ENCODE measurements at places on chromosomes 11 and 22. TPM values are rescaled to one million over a fixed set of nuclear protein-coding genes. Genes with fewer than 3 reads are reported as not detected.
A peak's percentile ranks its signal among the peaks of the same experiment; 100 is the strongest.

GRCh38 chr11:109945626-109946321 lies 147.4 kb upstream of the ZC3H12C start:
- H3K27me3 ChIP-seq, result no peaks in the 10 kb centered on the region
- H3K36me3 ChIP-seq, result no peaks in the 10 kb centered on the region
- H3K4me1 ChIP-seq, result peaks cover 19% of the 10 kb centered on the region
- H3K4me3 ChIP-seq, result no peak overlapping the region

DNA sequence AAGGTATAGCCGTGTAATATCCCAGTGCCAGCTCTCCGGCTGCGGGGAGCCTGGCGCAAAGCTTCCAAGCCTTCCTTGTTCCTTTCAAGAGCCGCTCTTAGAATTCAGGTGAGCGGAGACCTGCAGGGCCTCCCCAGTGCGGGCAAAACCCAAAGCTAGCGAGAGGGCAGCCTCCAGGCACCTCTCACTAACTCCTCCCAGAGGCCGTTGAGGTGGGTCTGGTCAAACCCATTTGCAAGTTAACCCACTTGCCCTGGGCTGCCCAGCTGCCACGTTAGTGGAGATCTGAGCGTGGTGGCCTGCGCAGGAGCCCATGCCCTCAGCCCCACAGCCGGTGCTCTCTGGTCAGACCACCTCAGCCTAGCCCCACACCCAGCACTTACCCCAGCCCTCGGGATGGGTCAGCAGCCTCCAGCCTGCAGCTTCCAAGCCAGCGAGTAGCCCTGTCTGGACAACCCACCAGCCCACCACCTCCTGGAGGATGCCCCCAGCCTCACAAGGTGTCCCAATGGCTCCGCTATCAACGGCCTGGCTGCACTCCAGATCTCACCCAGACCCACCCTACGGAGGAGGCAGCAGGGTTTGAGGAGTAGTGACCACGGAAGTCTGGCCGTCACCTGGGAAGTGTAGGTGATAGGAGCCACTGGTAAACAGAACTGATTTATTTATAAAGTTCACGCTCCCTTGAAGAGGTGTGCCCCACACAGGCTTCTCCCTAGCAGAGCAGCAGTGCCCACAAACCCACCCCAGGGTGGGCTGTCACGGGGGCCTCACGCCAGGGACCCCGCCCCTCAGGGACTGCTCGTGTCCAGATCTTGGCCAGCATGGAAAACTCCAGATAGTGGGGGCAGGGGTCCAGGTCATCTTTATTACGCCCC lies 2.3 kb downstream of the ASCL2 start:
- H3K27ac ChIP-seq, result no peak overlapping the region
- DNase-seq, result no peak
- H3K27me3 ChIP-seq, result peaks cover 37% of the 10 kb centered on the region

GRCh38 chr11:17653611-17654010 lies 65.8 kb upstream of the MYOD1 start:
- H3K4me3 ChIP-seq, result no peak overlapping the region
- H3K36me3 ChIP-seq, result no peaks in the 10 kb centered on the region

- no peak for DNase-seq
- H3K27me3 ChIP-seq, result no peaks in the 10 kb centered on the region
Measured at GRCh38 chr11:46718155-46719019, 626 bp upstream of the F2 start.

- peak overlapping the region; percentile 17 for H3K4me3 ChIP-seq
- DNase-seq, result no peak
- no peaks in the 10 kb centered on the region for H3K27me3 ChIP-seq
Measured at GRCh38 chr11:48109046-48109666, 107.5 kb upstream of the OR4B1 start.

DNA sequence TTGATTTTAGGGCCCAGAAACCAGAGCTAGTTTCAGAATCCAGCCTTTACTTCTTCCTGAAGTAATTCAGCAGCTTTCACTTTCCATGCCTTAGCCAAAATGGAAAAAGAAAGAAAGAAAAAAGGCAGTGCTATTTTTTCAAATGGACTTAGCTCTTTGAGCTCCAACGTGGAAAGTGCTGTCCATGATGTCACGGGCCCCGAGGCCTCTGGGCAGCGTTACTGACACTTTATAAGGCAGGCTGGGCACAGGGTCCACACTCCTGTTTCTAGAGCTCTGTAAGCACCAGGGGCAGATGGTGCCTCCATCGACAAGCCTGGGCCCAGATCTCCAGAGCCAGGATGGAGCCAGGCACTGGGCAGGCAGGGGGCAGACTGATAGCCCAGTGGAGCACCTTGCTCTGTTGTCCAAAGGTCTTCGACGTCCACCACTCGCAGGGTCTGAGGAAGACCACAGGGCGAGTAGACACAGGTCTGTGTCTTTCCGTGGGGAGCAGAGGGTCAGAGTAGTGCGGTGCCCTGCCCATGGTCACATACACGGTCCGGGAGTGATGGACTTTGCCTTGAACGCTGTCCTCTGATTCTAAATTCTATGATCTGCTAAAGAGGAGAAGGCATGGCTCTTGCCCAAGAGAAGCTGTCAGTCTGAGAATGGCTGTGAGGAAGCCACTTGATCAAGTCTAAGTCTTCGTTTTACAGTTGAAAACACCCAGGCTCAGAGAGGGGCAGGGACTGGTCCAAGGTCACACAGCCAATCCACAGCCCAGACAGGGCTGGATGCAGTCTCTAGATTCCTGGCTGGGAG lies 22.0 kb upstream of the WNT11 start:
- no peak for DNase-seq
- no peaks in the 10 kb centered on the region for H3K4me1 ChIP-seq
- no peaks in the 10 kb centered on the region for H3K27me3 ChIP-seq
- no peaks in the 10 kb centered on the region for H3K36me3 ChIP-seq
- H3K4me3 ChIP-seq, result no peak overlapping the region
- no peak overlapping the region for H3K27ac ChIP-seq

DNA sequence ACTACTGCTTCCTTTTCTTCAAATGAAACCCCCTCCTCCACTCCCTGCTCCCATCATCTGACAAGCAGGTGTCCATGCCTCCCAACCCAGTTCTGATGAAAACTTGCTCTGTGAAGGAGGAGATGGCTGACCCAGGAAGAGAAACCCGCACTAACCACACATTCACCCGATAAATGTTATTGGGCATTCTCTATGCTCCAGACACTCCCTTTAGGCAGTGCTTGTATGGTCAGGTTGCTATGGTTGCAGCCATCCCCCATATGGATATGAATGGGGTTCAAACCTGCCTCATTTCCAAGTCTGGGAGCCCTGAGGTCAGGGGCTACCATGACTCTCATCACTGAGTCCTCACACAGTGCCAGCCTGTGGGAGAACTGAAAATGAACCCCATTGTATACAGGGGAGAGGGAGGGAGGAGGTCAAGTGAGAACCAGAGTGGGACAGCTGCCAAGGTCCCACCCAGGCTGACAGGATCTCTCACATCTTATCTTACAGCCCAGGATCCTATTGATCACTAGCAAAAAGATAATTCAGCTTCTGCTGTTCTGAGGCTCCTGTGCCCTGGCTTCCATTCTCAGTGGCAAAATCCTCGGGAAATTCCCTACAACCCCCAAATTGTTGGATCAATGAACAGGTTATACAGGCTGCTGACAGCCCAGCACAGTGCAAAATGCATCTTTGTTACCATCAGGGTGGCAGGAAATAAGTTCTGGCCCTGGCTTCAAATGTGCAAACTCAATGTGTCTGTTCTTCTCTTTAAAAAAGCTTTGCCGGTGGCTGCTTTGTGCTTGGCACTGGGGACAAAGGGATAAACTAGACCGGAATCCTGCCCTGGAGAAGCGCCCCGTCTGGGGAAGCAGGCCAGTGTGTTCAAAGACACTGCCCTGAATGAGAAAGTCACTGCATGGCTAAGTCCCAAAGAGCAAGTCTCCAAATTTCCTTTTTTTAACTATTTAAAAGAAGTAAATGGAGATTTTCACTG lies 22.7 kb upstream of the ACER3 start:
- H3K4me1 ChIP-seq, result peaks cover 7% of the 10 kb centered on the region
- no peaks in the 10 kb centered on the region for H3K27me3 ChIP-seq
- H3K4me3 ChIP-seq, result no peak overlapping the region
- DNase-seq, result no peak

DNA sequence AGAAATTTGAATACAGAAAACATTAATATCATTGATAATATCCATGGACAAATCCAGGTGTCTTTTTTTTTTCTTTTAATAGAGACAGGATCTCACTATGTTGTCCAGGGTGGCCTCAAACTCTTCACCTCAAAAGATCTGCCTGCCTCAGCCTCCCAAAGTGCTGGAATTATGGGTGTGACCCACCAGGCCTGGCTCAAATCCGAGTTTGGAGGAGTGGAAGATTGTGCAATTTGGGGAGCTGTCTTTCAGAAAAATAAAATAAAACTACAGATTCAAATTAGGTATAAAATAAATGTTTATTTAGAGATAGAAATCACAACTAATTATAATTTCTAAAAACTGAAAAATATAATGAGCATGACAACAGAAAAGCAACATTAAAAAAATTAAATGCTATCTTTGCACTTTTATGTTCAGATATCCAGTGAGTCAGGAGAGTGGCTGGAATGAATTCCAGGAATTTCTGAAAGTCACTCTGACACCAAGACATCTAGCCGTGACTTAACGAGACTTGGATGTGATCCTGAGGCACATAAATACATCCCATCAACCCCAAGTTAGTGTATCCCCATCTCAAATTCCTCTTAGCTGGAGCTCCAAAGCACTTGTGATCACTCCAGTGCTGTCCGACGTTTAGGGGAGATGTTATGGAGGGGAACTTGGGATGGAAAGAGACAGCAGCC lies 128.6 kb upstream of the THY1 start:
- H3K27me3 ChIP-seq, result no peaks in the 10 kb centered on the region
- H3K4me3 ChIP-seq, result no peak overlapping the region
- no peak for DNase-seq
- H3K36me3 ChIP-seq, result no peaks in the 10 kb centered on the region
- no peaks in the 10 kb centered on the region for H3K4me1 ChIP-seq
- H3K27ac ChIP-seq, result no peak overlapping the region

- DNase-seq, result no peak
- peak overlapping the region; percentile 23 for H3K27ac ChIP-seq
- no peaks in the 10 kb centered on the region for H3K27me3 ChIP-seq
- H3K4me1 ChIP-seq, result peaks cover 4% of the 10 kb centered on the region
- no peaks in the 10 kb centered on the region for H3K36me3 ChIP-seq
- no peak overlapping the region for H3K4me3 ChIP-seq
Measured at GRCh38 chr11:57353446-57353845, 15.3 kb downstream of the P2RX3 start.

DNA sequence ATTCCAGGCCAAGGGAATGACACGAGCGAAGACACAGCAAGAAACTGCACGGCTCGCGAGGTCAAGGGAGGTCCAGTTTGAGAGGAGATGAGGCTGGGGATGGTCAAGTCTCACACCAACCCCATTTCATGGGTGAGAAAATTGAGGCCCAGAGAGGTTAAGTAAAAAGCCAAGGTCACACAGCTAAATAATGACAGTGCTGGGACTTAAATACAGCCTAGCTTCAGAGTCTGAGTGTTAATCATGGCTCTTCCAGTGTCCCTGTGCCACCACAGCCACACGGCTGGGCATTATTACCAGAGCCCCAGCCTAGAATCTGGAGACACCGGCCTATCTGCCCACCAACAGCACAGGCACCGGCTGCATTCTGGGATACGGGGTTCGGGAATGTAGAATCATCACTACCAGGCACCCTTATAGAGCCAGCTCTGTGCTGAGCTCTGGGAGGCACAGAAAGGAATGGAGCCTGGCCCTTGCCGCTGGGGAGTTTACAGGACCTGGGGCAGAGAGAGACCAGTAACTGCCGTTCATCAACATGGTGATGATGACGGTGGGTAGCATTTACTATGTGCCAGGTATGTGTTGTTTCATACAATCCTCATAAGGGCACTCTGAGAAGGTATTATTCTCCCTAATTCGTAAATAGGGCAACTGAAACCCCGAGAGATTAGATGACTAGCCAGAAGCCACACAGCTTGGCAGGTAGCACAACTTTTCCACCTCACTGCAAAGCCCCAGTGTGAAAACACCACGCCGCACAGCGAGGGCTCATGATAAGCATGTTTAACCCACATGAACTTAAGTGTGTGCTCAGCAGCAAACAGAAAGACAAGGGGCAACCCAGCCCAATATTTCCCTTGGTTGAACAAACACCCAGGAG lies 51.8 kb downstream of the CD6 start:
- DNase-seq, result no peak
- peaks cover 34% of the 10 kb centered on the region for H3K27me3 ChIP-seq
- H3K4me1 ChIP-seq, result no peaks in the 10 kb centered on the region
- H3K27ac ChIP-seq, result no peak overlapping the region
- no peak overlapping the region for H3K4me3 ChIP-seq
- no peaks in the 10 kb centered on the region for H3K36me3 ChIP-seq

- H3K27me3 ChIP-seq, result no peaks in the 10 kb centered on the region
- no peaks in the 10 kb centered on the region for H3K4me1 ChIP-seq
- no peak for DNase-seq
- H3K27ac ChIP-seq, result no peak overlapping the region
Measured at GRCh38 chr11:41307296-41308080, 152.0 kb downstream of the LRRC4C start.

DNA sequence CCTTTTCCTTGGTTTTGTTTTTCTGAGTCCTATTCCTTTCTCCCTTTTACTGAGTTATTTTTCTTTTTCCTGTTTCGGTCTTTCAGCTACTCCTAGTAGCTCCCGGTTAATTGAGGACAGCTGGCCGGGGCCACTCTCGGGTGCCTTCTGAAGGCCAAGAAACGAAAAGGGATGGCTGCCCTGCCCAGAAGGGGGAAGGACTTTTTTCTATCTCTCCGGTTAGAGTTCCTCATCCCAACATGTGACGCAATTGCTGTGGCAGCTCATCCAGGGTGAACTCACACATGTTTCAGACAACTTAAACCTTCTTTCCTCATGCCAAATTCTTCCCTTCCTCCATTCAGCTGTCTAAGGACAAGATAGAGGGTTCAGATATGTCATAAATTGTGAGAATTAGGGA lies 83.6 kb downstream of the PIWIL4 start:
- H3K27ac ChIP-seq, result no peak overlapping the region
- H3K4me1 ChIP-seq, result no peaks in the 10 kb centered on the region
- peak; percentile 62 for DNase-seq
- no peaks in the 10 kb centered on the region for H3K27me3 ChIP-seq
- H3K4me3 ChIP-seq, result no peak overlapping the region

DNA sequence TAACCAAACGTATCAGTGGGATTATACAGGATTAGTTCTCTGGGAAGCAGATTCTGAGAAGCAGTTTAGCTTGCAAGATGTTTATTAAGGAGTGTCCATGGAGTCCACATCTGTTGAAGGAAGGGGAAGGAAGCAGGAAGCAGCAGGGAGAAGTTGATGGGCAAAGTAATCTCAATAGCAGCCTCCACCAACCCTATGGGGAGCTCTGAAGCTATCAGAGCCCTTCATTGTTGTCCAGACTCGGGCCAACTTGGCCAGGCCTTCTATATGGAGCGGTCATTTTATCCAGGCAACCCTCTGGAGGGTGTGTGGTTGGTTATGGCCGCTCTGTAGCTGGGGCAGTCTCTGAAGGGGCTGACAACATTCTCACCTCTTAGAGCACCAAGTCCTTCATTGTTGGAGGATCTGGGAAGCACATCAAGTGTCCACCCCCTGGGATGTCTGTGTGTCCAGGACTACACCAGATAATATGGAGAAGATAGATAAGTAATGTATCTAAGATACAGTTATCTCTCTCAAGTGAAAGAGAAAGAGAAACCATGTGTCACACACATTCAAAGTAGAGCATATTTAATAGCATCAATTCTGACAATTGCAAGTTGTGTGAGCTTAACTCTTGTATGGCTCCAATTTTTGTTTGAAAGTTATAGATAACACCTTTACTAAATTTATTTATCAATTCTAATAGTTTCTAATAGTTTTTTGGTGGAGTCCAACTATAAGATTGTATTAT lies 101.7 kb upstream of the TRIM77 start:
- no peak overlapping the region for H3K4me3 ChIP-seq
- no peaks in the 10 kb centered on the region for H3K27me3 ChIP-seq
- no peaks in the 10 kb centered on the region for H3K4me1 ChIP-seq
- no peak overlapping the region for H3K27ac ChIP-seq

Gene GDPD4
- total RNA-seq, result not detected

Gene MCHR1
- not detected for total RNA-seq

Gene FOXRED2
- total RNA-seq, result 13.7 TPM

Gene SLC5A1
- total RNA-seq, result not detected

Gene OR8D4
- not detected for total RNA-seq

All from tibial nerve (tissue), 4 donors.